ENCODE measurements at places on chromosomes 3 and 15. TPM values are rescaled to one million over a fixed set of nuclear protein-coding genes. Genes with fewer than 3 reads are reported as not detected.

DNA sequence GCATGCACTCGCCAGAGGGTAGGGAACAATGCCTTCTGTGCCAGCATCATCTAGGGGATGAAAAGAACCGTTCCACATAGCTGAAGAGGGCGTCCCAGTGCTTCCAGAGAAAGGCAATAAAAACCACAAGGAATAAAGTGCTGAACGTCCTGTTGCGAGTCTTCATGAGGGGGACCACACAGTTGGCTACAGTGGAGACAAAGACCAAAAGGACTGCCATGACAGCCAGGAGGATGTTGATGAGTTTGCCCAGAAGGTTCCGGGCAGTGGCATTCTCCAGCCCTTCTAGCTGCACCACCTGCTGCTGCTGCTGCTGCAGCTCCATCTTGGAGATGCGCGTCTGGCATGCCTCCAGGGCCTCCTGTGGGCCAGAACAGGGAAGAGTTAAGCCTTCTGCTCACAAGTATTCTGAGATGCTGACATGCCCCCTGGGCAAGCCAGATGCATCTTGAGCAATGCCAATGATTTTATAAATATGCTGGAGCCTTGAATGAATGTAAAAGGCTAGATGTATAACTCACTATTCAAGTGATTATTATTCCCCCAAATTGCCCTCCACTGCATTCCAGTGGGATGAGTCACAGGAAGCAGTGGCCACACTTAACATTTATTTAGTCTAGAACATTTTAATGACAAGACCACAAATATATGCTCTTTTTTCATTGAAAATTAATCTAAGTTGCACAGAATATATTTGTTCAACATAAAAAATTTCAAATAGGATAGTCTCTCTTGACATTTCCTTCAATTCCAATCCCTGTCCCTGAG, 45.1 kb upstream of the PLXND1 start:
- no peaks in the 10 kb centered on the region for H3K27me3 ChIP-seq
- H3K36me3 ChIP-seq, result no peaks in the 10 kb centered on the region
- H3K4me3 ChIP-seq, result no peak overlapping the region
- H3K4me1 ChIP-seq, result peaks cover under 1% of the 10 kb centered on the region

- no peaks in the 10 kb centered on the region for H3K36me3 ChIP-seq
- no peaks in the 10 kb centered on the region for H3K27me3 ChIP-seq
- no peak overlapping the region for H3K27ac ChIP-seq
- no peak overlapping the region for H3K4me3 ChIP-seq
- peak; percentile 7 for DNase-seq
These were observed 47.5 kb downstream of the ALDH1L1 start for GRCh38 chr3:126132751-126133511.

DNA sequence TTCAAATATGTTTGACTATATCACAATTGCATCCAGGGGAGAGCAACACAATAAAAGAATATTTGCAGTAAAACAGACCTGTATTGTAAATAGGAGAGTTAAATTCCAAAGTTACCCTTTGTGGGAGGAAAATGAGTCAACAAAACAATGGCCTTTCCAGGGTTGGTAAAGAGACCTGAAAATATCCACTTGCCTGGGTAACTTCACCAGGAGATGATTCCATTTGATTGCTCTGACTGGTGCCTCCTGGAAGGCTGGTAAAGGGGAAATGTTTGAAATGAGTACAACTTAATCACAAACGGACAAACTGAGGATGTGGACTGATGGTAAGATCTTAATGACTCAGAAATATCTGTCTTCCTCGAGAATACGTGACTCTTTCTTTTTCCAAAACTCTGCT, 43.6 kb upstream of the SRGAP3 start:
- no peak overlapping the region for H3K4me3 ChIP-seq
- no peaks in the 10 kb centered on the region for H3K36me3 ChIP-seq
- no peak overlapping the region for H3K27ac ChIP-seq
- H3K27me3 ChIP-seq, result no peaks in the 10 kb centered on the region
- no peak for DNase-seq
- H3K4me1 ChIP-seq, result no peaks in the 10 kb centered on the region

DNA sequence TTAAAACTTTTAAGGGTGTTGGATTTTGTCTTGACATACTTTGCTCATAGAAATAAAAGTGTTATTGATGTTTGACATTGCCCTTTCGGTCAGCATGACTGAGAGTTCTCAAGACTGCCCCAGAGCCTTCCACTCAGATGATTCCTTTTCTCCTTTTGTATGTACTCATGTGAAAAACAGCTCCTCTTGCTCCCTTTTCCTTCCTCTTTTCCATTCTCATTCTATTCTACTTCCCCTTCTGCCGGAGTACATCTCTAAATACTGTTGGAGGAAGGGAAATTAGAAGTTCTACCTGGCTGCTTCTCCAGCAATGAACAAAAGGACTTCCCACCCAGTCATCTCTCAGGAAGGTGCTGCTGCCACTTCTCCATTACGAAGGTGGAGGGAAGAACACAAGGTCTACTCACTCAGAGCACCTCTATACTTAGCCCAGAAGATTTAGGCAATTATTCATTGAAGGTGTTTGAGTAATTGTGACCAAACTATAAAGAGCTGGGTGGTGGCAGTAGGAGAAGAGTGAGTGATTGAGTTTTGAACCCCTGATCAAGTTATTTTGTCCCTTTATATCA, 163.8 kb upstream of the MBNL1 start:
- H3K36me3 ChIP-seq, result no peaks in the 10 kb centered on the region
- H3K4me1 ChIP-seq, result no peaks in the 10 kb centered on the region
- H3K4me3 ChIP-seq, result no peak overlapping the region
- H3K27ac ChIP-seq, result no peak overlapping the region
- no peaks in the 10 kb centered on the region for H3K27me3 ChIP-seq
- DNase-seq, result no peak

DNA sequence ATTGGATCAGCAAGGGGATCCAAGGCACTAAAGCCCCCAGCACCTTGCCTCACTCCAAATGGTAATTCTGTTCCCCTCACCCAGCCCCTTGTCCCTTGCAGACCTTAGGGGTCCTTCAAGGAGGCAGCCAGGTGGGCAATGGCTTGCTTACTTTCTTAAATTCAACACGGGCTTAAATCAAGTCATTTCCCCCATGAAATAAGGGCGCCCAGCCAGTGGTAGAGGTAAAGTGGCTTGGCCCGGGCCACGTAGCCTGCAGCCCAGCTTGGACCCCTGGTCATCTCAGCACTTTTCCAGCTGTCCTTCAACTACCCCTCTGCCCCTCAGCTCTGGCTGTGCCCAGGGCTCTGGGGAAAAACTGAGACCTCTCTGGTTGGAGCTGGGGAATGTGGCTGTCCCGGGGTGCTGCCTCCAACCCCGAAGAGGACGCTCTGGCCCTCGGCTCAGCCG, 1.2 kb downstream of the PSTPIP1 start:
- no peaks in the 10 kb centered on the region for H3K4me1 ChIP-seq
- no peak overlapping the region for H3K4me3 ChIP-seq
- H3K36me3 ChIP-seq, result no peaks in the 10 kb centered on the region
- no peak overlapping the region for H3K27ac ChIP-seq
- DNase-seq, result no peak

DNA sequence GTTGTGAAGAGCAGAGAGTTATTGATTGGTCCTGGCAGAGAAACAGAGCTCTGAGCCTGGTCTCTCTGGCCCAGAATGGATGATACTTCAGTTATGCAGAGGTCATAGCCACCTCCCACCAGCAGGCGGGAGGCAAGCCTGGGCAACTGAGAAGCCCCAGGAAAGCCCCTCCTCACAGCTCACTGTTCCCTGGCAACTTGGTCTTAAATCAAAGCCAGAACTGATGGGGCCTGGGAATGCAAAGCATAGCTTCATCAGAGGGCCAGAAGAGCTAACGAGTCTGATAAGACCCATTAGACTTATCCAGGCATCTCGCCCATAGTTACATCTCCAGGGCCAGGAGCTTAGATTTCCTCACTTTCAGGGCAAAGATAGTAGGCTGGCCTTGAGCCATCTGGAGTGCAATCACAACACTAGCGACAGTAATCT, 5.5 kb upstream of the COLQ start:
- no peaks in the 10 kb centered on the region for H3K36me3 ChIP-seq
- H3K27ac ChIP-seq, result no peak overlapping the region

- H3K4me1 ChIP-seq, result no peaks in the 10 kb centered on the region
- H3K4me3 ChIP-seq, result no peak overlapping the region
- no peak overlapping the region for H3K27ac ChIP-seq
- no peak for DNase-seq
These were observed 230.0 kb upstream of the CTNNB1 start for GRCh38 chr3:40969341-40969740.

- peak overlapping the region; percentile 35 for H3K4me3 ChIP-seq
- no peaks in the 10 kb centered on the region for H3K36me3 ChIP-seq
- H3K4me1 ChIP-seq, result no peaks in the 10 kb centered on the region
- DNase-seq, result peak; percentile 64
- no peaks in the 10 kb centered on the region for H3K27me3 ChIP-seq
- H3K27ac ChIP-seq, result no peak overlapping the region
These were observed 187.1 kb downstream of the PDE8A start for GRCh38 chr15:85168642-85169173.

GRCh38 chr3:131612745-131613144, 110.0 kb upstream of the MRPL3 start:
- no peak overlapping the region for H3K27ac ChIP-seq
- DNase-seq, result no peak
- no peaks in the 10 kb centered on the region for H3K36me3 ChIP-seq
- H3K4me1 ChIP-seq, result no peaks in the 10 kb centered on the region
- H3K4me3 ChIP-seq, result no peak overlapping the region

DNA sequence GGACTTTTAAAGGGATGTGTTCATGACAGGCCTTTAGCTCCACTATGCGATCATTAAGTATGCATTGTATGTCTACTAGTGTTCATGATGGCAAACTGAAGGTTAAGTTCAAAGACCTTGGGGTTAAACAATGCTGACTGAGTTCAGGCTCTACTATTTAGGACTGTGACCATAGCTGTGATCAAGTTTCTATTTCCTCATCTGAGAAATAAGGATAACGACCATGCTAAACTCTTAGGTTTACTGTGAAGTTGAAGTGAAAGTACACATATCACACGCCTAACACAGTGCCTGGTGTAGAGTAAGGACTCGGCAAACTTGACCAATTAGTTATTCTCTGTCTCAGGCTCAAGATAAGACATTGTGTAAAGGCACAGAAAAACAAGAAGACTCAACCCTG, 243.2 kb downstream of the MBNL1 start:
- no peak for DNase-seq
- H3K27me3 ChIP-seq, result no peaks in the 10 kb centered on the region
- no peaks in the 10 kb centered on the region for H3K36me3 ChIP-seq
- H3K4me1 ChIP-seq, result no peaks in the 10 kb centered on the region
- no peak overlapping the region for H3K27ac ChIP-seq
- no peak overlapping the region for H3K4me3 ChIP-seq

DNA sequence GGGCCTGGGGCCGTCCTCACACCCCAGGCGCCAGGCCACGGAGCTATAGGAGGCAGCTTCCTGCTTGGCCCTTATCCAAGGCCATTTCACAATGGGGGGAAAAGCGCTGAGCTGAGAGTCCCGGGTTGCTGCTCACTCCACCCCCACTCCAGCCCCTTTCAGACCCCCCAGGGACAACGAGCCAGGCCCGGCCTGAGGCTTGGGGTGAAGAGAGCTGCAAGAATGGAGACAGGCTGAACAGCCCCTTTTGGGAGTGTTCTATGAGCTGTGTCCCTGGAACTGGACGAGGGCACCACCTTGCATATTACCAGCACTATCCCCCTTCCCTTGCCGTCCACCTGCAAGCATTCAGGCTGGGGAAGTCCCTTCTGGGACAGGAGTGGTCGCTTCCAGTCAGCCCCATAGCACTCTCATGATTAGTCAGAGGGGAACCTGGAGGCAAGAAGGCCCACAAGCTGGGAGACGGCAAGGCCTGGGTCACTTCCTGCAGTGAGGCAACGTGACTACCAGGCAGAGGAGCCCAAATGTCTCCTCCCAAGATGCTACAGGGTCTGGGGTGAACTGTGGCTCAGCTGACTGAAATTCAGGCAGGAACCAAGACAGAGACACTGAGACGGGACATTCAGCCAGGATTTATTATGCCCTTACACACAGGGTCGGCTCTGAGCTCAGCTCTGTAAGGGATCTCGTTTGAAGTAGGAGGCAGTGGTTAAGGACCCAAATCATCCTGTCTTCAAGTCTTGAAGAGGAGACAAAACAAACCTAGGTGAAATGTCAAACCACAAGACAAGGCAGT, 8.6 kb upstream of the SRP14 start:
- H3K27ac ChIP-seq, result no peak overlapping the region
- no peaks in the 10 kb centered on the region for H3K27me3 ChIP-seq
- no peaks in the 10 kb centered on the region for H3K36me3 ChIP-seq
- no peak for DNase-seq
- no peaks in the 10 kb centered on the region for H3K4me1 ChIP-seq
- no peak overlapping the region for H3K4me3 ChIP-seq

- no peak overlapping the region for H3K27ac ChIP-seq
- H3K27me3 ChIP-seq, result no peaks in the 10 kb centered on the region
- no peaks in the 10 kb centered on the region for H3K36me3 ChIP-seq
These were observed 65.7 kb downstream of the TMCC1 start for GRCh38 chr3:129827765-129828164.

DNA sequence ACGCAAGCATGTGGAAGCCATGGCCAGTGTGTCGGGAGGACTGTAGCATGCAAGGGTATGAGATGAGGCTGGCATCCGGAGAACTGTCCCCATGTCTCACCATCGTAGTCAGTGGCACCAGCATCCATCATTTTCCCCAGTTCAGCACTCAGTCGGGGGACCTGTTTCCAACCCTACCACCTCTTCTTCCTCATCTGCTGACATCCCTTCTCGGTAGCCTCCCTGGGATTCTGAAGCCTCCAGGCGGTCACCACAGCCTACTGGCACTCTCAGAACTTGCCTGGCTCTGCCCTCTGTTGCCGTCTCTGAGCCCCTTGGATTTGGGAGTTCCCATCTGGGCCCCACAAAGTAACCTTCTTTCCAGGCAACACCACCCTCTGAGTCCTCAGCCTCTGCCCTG, 131.1 kb upstream of the ABHD17C start:
- no peak overlapping the region for H3K4me3 ChIP-seq
- no peak for DNase-seq
- H3K27me3 ChIP-seq, result no peaks in the 10 kb centered on the region
- no peaks in the 10 kb centered on the region for H3K4me1 ChIP-seq
- H3K36me3 ChIP-seq, result no peaks in the 10 kb centered on the region

DNA sequence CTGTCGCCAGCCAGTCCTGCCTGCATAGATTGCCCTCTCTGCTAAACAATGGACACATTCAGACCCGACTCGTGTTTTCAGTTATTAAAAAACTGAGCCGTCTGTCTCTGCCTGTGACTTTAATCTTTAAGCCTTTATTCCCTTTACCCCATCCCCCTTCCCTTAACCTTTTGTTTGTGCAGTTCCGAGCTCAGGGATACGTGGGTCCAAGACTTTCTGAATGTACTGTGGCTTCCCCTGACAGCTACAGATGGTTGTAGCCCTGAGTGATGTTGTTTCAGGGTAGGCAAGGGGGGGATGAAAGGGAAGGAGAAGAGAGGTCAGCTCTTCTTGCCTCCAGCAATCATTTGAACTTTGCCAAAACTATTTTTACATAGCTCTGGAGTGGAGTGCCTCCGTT, 44.6 kb downstream of the EEFSEC start:
- no peaks in the 10 kb centered on the region for H3K4me1 ChIP-seq
- DNase-seq, result no peak

- H3K27me3 ChIP-seq, result no peaks in the 10 kb centered on the region
- H3K4me3 ChIP-seq, result no peak overlapping the region
- H3K4me1 ChIP-seq, result no peaks in the 10 kb centered on the region
- DNase-seq, result no peak
These were observed 1227.3 kb downstream of the ROBO2 start for GRCh38 chr3:78267235-78267634.

GRCh38 chr3:183385698-183386613, 42.5 kb downstream of the MCF2L2 start:
- no peaks in the 10 kb centered on the region for H3K36me3 ChIP-seq
- no peaks in the 10 kb centered on the region for H3K4me1 ChIP-seq
- no peak overlapping the region for H3K4me3 ChIP-seq
- peak overlapping the region; percentile 48 for H3K27ac ChIP-seq
- no peaks in the 10 kb centered on the region for H3K27me3 ChIP-seq

TUBGCP5 gene
- total RNA-seq, result 7.0 TPM

AMT gene
- total RNA-seq, result 9.2 TPM

LMAN1L gene
- total RNA-seq, result not detected

ATP13A5 gene
- total RNA-seq, result 0.15 TPM

TMC3 gene
- not detected for total RNA-seq

COL6A6 gene
- total RNA-seq, result 0.04 TPM

TP63 gene
- 0.47 TPM for total RNA-seq
